ENCODE measurements at places on chromosomes 6 and 20. TPM values are rescaled to one million over a fixed set of nuclear protein-coding genes. Genes with fewer than 3 reads are reported as not detected.

TFAP2A gene
- total RNA-seq: not detected

CASS4 gene
- total RNA-seq: 0.20 TPM

SULF2 gene
- 0.98 TPM for total RNA-seq

KIAA1755 gene
- total RNA-seq: 0.37 TPM

RAD21L1 gene
- not detected for total RNA-seq

Data from subcutaneous preadipocyte (primary cell).